Spinal cord (tissue), 10 donors: ENCODE measurements at places on chromosomes 6 and 20.

- no peak for DNase-seq
These were observed 54.8 kb upstream of the MBOAT1 start for GRCh38 chr6:20266851-20267608.

- no peak for DNase-seq
These were observed 1.3 kb downstream of the LKAAEAR1 start for GRCh38 chr20:64082820-64083377.

- DNase-seq, result no peak
These were observed 28.6 kb downstream of the C6orf89 start for GRCh38 chr6:36914227-36914794.

DNA sequence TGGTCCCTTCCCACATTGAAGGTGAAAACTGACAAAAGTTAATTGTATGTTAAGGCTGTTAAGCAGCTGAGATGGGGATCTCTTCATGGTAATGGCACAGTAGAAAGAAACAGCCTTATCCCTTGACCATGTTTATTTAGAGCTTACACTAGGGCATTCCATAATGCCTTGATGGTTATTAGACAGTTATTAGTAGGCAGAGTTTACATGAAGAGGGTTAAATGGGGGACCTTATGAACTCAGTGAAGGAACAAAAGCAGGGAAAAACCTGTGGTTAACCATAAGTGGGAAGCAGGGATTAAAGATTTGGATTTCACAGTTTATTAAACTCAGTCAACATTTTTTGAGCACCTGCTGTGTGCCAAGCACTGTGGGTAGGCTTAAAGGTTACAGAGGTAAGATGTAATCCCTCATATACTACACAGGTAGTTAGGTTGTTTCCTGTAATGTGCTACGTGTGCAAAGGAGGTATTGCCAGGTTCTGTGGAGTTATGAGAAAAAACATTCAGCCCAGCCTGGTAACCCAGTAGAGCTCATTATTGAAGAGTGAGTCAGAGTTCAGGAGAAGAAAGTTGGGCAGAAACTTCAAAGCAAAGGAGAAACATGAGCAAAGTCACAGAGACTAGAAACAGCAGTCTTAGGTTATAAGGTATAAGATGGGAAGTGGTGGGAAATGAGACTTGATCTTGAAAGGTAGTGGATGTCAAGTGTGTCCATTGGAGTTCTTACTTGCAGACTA is 32.3 kb upstream of the GNRH2 start:
- DNase-seq, result no peak

DNA sequence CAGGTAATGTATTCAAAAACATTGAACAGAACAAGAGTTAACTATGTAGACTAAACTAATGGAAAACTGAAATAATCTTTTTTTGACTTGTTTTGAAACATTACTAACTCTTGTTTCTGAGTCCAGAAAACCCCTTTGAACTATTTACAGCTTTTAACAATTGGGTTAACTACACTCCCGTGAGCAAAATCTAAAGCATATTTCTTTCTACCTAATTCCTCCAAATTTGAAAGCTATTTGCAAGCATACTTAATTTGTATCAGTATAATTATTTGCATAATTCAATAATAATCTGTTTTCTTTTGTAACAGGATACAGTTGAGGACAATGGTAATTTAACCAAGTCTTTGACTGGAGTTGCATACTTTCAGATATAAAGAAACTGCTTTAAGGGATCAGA is 62.6 kb upstream of the AGPAT4 start:
- no peak for DNase-seq

- peak; percentile 68 for DNase-seq
These were observed 621 bp downstream of the NOL7 start for GRCh38 chr6:13615792-13616120.

DNA sequence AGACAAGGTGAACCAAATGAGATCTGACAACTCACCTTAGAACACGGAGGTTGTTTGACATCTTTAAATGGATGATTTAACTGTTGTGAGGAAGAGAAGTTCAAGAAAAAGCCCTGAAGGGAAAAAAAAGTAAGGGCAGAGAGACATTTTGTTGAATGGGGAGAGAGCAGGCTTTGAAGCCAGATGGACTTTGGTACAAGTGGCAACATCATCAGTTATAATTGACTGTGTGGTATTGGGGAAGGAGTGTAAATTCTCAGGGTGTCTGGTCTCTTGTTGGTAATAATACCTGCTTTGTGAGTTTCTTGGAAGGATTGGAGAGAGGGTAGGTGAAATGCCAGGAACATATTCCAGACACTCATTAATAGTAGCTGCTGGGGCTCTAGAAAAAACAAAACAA is 21.6 kb downstream of the OGFRL1 start:
- no peak for DNase-seq

GRCh38 chr20:42938441-42939205 is 251.1 kb downstream of the PTPRT start:
- peak; percentile 53 for DNase-seq

GRCh38 chr20:60052322-60052721 is 94.1 kb downstream of the CDH26 start:
- DNase-seq, result no peak

DNA sequence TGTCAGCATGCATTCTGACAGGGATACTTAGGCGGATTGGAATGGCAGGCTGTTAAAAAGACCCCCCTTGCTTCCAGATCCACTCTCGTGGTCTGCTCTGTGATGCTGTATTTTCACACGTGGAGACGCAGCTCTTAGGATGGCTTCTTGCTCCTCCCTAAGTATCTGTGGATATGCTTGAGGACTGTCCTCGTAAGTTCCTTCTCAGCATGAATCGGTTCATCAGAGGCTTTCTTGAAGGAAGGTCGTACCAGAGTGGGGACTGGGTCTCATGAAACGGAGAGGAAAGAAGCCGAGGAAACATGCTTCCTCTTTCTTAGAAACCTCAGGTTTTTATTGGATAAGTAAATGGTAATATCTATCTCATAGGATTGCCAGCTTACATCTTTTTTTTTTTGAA is 220.4 kb downstream of the FARS2 start:
- no peak for DNase-seq

DNA sequence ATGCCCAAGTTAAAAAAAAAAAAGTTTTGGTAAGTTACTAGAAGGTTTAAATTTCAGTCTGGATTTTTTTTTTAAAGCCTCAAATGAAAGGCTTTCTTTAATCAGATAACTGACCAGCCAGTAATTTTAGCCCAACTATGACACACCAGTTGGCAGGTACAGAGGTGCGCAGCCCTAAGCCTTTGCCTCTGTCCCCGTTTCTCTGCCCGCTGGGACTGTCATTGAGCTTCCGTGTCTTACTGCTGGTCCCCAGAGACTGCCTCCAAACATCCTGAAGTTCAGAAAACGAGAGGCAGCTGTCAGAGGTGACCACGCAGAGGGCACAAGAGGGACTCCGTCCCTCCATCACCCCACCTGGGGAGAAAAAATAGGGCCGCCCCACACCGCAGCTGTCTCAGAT is 118.2 kb downstream of the RPS12 start:
- no peak for DNase-seq

GRCh38 chr6:97282238-97282725 is 734 bp downstream of the MMS22L start:
- no peak for DNase-seq

DNA sequence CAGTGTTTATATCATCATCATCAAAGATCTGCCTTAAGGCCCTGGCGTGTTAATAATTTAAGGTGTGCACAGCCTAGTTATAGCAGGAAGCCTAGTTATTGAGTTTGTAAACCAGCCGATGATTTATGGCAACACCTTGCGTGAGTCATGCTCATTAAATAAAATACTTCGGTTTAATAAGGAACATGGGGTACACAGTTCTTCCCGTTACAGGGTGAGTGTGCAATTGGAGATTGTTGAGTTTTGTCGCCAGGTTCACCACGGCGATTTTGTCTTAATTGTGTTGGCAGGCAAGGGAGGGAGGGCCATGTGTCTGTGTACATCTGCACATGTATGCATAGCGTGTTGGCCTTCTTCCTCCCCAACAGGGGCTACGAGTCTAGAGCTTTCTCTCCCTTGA is 104.0 kb downstream of the TFAP2A start:
- no peak for DNase-seq

DNA sequence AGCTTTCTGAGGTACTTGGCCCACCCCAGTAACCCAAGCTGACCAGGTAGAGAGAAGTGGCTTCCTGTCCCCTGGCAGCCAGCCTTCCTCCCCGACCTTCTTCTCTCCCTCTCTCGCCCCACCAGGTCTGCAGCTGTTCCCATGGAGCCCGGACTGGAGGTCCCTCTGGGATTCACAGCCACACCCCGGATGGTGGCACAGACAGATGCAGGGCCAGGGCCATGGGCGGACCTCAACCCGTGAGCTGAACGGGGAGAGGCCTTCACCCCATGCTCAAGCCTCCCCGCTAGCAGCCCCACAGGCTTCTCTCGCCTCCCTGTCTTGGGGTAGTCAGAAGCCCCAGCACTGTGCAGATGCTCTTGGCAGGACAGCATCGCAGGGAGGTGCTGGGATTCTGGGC is 41.3 kb downstream of the CPXM1 start:
- DNase-seq, result no peak

DNA sequence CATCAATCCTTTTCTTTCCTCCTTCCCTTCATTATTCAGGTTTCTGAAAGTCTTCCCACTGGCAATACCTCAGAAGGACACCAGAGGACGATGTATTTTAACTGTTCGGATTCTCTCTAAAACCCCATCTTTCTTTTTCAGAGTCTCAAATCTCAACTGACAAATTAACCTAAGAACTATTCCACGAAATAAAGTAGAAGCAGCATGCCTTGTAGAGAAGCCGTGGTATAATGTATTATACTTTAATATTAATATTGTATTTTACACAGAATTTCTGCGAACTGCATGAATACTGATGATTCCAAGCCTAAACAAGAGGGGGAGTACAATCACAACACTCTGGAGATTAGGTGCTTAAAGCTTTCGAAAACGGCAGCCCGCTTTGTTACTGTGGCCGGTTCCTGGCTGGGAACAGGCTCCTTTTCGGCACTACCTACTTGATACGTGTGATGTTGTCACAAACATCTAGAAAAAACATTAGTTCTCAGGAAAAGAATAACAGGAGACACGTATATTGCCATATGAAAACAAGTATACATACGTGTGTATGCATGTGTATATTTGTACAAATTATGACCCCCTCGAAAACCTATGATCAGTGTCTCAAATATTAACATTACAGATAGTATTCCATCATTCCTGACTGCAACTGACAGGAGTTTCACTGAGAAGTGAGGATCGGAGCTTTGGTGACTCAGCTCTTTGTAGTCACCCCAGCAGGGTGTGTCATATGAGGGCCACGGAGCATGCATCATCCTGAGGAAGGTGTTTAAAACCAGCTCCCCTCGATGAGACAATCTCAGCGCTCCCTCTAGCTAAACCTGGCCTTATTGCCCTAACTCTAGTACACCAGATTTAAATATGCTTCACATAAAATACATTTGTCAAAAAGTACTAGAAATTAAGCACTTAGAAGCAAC is 319.7 kb upstream of the TCF21 start:
- peak; percentile 85 for DNase-seq

- no peak for DNase-seq
These were observed 791 bp downstream of the ADGRG6 start for GRCh38 chr6:142302421-142303175.

- no peak for DNase-seq
These were observed 40.1 kb downstream of the ZBTB2 start for GRCh38 chr6:151351146-151351700.

DNA sequence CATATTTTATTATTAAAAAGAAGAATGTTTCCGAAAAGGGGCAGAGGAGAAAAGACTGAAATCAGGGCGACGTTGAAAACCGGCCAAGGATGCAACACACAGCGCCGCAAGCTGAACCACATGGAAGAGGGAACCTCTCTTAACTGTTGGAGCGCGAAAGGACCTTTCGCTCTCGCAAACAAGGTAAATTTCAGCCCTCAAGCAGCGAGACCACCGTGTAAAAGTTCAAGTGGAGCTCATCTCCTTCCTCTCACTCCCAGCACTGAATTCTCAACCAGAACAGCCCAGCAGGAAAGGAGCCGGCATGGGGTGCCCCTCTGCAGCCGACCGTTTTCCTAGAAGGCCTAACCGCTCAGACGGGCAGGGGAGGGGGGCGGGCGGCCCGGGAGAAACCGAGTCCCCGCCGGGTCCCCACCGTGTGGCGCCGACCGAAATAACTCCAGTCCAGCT is 621 bp downstream of the GPR63 start:
- DNase-seq, result peak; percentile 74

DNA sequence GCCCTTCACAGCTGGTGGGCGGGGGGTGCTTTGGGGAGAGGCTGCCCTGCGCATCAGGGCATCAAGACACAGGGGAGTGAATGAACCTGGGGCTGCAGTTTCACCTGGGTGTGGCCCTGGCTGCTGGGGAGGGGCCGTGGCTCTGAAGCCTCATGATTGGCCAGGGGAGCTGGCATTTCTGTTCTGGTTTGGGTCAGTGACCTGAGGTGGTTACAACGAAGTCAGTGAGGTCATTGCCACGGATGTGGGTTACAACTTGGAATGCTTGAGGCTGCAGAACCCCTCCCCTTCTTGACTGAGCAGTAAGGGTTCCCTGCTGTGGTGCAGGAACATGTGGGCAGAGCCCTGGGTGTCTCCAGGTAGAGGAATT is 3.0 kb downstream of the TCEA2 start:
- DNase-seq, result no peak

DNA sequence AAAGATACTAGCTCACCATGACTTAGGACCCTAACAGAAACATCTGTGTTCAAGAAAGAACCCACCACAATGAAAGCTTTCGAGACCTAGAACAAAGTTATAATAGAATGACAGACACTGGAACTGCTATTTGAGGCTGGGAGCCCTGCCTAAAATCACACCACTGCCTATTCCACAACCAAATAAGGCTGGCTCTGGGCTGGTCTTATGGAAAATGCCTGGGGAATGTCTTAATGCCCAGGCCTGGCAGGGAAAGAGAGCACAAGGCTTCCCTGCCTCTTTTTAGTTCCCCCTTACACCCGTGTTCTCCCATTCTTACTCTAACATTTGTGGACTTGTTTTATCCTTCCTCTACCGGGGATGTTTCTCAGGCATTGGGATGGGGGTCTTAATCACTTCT is 5.6 kb upstream of the METTL24 start:
- no peak for DNase-seq
